ENCODE measurements at places on chromosomes 7 and 10. TPM values are rescaled to one million over a fixed set of nuclear protein-coding genes. Genes with fewer than 3 reads are reported as not detected.

The BMPER gene
- total RNA-seq, result not detected

The OR2A12 gene
- not detected for total RNA-seq

The FRMPD2 gene
- total RNA-seq, result 0.26 TPM

The TNRC18 gene
- 68.0 TPM for total RNA-seq

The ANAPC16 gene
- total RNA-seq, result 53.2 TPM

The GBX1 gene
- 2.4 TPM for total RNA-seq

The NEBL gene
- 8.4 TPM for total RNA-seq

The NPSR1 gene
- not detected for total RNA-seq

The ARF5 gene
- 151 TPM for total RNA-seq

The PANK1 gene
- total RNA-seq, result 46.9 TPM

The MGMT gene
- total RNA-seq, result 13.4 TPM

The POLR1F gene
- total RNA-seq, result 16.3 TPM

The PDGFA gene
- total RNA-seq, result 1.0 TPM

The RELN gene
- total RNA-seq, result 0.07 TPM

DNA sequence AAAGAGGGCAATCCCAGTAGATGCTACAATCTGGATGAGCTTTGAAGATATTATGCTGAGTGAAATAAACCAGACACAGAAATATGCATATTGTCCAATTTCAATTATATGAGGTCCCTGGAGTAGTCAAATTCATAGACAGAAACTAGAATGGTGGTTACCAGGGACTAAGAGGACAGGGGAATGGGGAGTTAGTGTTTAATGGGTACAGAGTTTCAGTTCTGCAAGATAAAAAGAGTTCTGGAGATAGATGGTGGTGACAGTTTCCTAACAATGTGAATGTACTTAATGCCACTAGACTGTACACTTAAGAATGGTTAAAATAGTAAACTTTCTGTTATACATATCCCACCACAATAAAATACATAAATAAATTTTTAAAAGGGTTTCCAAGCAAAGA is 236.6 kb downstream of the ELMO1 start:
- H3K4me1 ChIP-seq, result peaks cover 27% of the 10 kb centered on the region
- H3K4me3 ChIP-seq, result no peak overlapping the region
- H3K36me3 ChIP-seq, result no peaks in the 10 kb centered on the region
- H3K27ac ChIP-seq, result no peak overlapping the region

GRCh38 chr10:102302611-102303010 is 57.3 kb downstream of the GBF1 start:
- peaks cover 13% of the 10 kb centered on the region for H3K4me1 ChIP-seq
- no peak overlapping the region for H3K27ac ChIP-seq
- no peak overlapping the region for H3K4me3 ChIP-seq
- no peaks in the 10 kb centered on the region for H3K27me3 ChIP-seq

DNA sequence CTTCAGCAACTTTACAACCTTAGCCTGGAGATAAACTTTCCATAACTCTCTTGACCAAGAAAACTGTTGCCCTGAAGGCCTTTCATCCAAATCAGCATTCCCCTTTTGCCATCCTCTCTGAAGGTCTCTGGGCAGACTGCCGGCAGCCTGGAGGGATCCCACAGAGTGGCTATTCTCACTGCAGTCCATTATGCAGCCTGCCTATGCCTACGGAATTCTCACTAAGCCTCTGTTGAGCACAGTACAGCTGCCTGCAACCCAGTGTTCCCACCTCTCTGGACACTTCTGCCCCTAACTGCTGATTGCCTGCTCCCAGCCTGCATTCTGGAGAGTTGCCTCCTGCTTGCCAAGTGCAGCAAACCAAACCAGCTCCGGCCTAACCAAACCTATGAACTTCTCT is 548.9 kb upstream of the STEAP1 start:
- H3K27me3 ChIP-seq, result peaks cover 2% of the 10 kb centered on the region
- no peak overlapping the region for H3K4me3 ChIP-seq
- no peaks in the 10 kb centered on the region for H3K4me1 ChIP-seq
- H3K36me3 ChIP-seq, result peaks cover 5% of the 10 kb centered on the region
- DNase-seq, result no peak

- H3K27ac ChIP-seq, result no peak overlapping the region
- no peaks in the 10 kb centered on the region for H3K27me3 ChIP-seq
- DNase-seq, result no peak
These were observed 62.1 kb upstream of the NCAPG2 start for GRCh38 chr7:158766570-158767281.

- no peaks in the 10 kb centered on the region for H3K36me3 ChIP-seq
- DNase-seq, result no peak
- no peak overlapping the region for H3K27ac ChIP-seq
- H3K4me3 ChIP-seq, result no peak overlapping the region
These were observed 209.9 kb downstream of the NRG3 start for GRCh38 chr10:82084904-82085303.

- H3K4me3 ChIP-seq, result no peak overlapping the region
- H3K27ac ChIP-seq, result no peak overlapping the region
- peaks cover 10% of the 10 kb centered on the region for H3K4me1 ChIP-seq
- no peaks in the 10 kb centered on the region for H3K36me3 ChIP-seq
- DNase-seq, result no peak
These were observed 1.7 kb upstream of the CDH23 start for GRCh38 chr10:71394926-71395562.

- peaks cover 23% of the 10 kb centered on the region for H3K27me3 ChIP-seq
- DNase-seq, result no peak
- no peak overlapping the region for H3K4me3 ChIP-seq
- peaks cover 7% of the 10 kb centered on the region for H3K4me1 ChIP-seq
These were observed 7.7 kb upstream of the TMEM26 start for GRCh38 chr10:61460835-61461234.

- peaks cover 34% of the 10 kb centered on the region for H3K36me3 ChIP-seq
- DNase-seq, result no peak
- H3K4me1 ChIP-seq, result no peaks in the 10 kb centered on the region
These were observed 136.8 kb downstream of the PTN start for GRCh38 chr7:137206770-137207169.

- H3K27me3 ChIP-seq, result peaks cover 28% of the 10 kb centered on the region
- no peaks in the 10 kb centered on the region for H3K36me3 ChIP-seq
- no peak overlapping the region for H3K27ac ChIP-seq
- no peaks in the 10 kb centered on the region for H3K4me1 ChIP-seq
- H3K4me3 ChIP-seq, result no peak overlapping the region
These were observed 10.3 kb downstream of the CRHR2 start for GRCh38 chr7:30671793-30672465.

DNA sequence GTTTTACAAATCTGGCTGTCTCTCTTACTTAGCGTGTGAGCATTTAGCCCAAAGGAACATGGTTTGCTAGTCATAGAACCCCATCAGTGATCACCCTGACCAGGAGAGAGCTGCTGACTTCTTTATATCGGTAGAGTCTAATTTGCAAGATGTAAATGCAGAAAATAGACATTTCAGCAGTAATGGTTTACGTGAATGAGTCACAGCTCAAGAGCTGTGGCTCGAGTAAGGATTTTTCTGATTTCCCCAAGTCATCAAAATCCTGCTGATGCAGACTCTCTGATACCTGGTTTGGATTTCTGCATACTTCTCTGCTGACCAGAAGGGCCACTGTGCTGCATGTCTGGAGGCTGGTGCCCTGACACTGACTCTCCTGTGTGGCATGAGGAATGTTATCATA is 25.7 kb downstream of the NUB1 start:
- peaks cover 5% of the 10 kb centered on the region for H3K4me1 ChIP-seq
- H3K27ac ChIP-seq, result no peak overlapping the region
- H3K4me3 ChIP-seq, result no peak overlapping the region
- H3K27me3 ChIP-seq, result no peaks in the 10 kb centered on the region
- no peak for DNase-seq

DNA sequence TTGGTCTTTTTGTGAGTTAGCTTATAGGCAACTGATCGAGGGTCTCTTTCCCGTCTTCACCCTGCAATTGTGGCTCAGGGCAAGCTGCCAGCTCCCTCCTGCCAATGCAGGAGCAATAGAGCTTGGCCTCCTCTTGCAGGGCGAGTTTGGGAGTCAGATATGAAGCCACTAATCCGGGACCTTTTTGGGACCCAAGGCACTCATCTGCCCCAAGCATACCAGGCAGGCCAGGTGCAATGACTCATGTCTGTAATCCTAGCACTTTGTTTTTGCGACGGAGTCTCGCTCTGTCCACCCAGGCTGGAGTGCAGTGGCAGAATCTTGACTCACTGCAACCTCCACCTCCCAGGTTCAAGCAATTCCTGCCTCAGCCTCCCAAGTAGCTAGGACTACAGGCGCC is 21.1 kb downstream of the LIMK1 start:
- no peaks in the 10 kb centered on the region for H3K27me3 ChIP-seq
- H3K36me3 ChIP-seq, result peaks cover 11% of the 10 kb centered on the region
- H3K27ac ChIP-seq, result no peak overlapping the region
- no peaks in the 10 kb centered on the region for H3K4me1 ChIP-seq
- H3K4me3 ChIP-seq, result no peak overlapping the region
- DNase-seq, result no peak

DNA sequence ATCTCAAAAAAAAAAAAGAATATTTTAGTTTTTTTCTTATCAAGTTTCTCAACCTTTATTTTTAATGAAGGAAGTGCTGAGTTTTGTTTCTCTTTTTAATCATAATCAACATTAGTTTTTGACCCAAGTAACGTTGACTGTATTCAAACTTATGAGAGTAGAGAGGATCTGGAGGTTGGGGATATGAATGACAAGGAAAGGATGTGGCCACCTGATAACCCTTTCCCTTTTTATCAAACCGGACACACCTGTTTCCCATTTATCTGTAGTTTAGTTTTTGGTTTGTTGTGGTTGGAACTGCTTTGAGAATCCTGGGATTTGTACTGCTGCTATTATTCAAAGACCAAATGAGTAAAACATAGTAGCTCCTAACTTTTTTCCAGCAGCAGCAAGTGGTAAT is 38.6 kb downstream of the HACD1 start:
- no peaks in the 10 kb centered on the region for H3K27me3 ChIP-seq
- DNase-seq, result no peak
- H3K4me1 ChIP-seq, result peaks cover 6% of the 10 kb centered on the region
- no peak overlapping the region for H3K27ac ChIP-seq

- no peaks in the 10 kb centered on the region for H3K36me3 ChIP-seq
- no peak for DNase-seq
- H3K4me1 ChIP-seq, result peaks cover 8% of the 10 kb centered on the region
- H3K27me3 ChIP-seq, result no peaks in the 10 kb centered on the region
- H3K4me3 ChIP-seq, result no peak overlapping the region
These were observed 17.1 kb upstream of the TSPAN15 start for GRCh38 chr10:69434169-69434568.

GRCh38 chr7:33807779-33808482 is 97.4 kb upstream of the BMPER start:
- H3K27ac ChIP-seq, result no peak overlapping the region
- no peak overlapping the region for H3K4me3 ChIP-seq
- no peak for DNase-seq
- H3K36me3 ChIP-seq, result no peaks in the 10 kb centered on the region

DNA sequence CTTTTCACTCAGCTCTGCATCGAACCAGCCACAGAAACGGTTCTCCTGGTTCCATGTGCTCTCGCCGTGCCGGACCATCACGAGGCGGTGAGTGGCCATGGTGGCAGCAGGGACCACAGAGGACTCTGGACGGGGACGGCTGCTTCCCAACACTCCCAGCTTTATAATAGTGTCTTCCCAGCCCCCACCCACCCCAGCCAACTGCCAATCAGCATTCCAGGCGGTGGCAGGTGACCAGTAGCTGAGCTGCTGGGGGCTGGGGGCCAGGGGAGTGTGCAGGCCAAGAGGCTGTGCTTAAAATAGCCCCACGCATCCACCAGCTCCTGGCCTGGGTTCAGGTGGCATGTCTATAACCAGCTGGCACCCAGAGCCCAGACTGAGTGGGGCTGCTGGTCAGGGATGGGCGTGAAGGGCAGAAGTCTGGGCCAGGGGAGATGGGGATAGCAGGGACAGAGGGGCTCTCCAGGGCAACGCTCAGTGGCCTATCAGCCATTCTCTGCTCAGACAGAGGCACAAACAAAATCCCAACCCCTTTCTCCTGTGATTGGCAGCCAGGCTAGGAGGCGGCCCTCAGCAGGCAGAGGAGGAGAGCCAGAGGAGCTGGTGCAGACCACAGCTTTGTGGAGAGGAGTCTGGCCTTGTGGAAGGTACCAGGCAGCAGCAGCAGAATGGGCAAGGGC is at the start of gene PGAM2:
Gene PGAM2, minus strand, starts transcription at position 137 of the 680 bp plus-strand sequence. Its CDS starts 38 bp downstream, at position 99.
- peak; percentile 39 for DNase-seq
- H3K4me3 ChIP-seq, result peak within 1 kb of the TSS; percentile 79
- peaks cover 20% of the 10 kb centered on the region for H3K4me1 ChIP-seq
- H3K27ac ChIP-seq, result peak within 1 kb of the TSS; percentile 62
- H3K27me3 ChIP-seq, result peaks cover 28% of the 10 kb centered on the region

- no peaks in the 10 kb centered on the region for H3K27me3 ChIP-seq
- H3K27ac ChIP-seq, result no peak overlapping the region
- H3K4me1 ChIP-seq, result peaks cover 8% of the 10 kb centered on the region
- H3K4me3 ChIP-seq, result no peak overlapping the region
- DNase-seq, result no peak
These were observed 154.8 kb downstream of the RAPGEF5 start for GRCh38 chr7:22202141-22202540.

Data from neural crest cell (in vitro differentiated cells).